SJSA1 (cell line): ENCODE measurements at places on chromosomes 5 and 9. TPM values are rescaled to one million over a fixed set of nuclear protein-coding genes. Genes with fewer than 3 reads are reported as not detected.

DNA sequence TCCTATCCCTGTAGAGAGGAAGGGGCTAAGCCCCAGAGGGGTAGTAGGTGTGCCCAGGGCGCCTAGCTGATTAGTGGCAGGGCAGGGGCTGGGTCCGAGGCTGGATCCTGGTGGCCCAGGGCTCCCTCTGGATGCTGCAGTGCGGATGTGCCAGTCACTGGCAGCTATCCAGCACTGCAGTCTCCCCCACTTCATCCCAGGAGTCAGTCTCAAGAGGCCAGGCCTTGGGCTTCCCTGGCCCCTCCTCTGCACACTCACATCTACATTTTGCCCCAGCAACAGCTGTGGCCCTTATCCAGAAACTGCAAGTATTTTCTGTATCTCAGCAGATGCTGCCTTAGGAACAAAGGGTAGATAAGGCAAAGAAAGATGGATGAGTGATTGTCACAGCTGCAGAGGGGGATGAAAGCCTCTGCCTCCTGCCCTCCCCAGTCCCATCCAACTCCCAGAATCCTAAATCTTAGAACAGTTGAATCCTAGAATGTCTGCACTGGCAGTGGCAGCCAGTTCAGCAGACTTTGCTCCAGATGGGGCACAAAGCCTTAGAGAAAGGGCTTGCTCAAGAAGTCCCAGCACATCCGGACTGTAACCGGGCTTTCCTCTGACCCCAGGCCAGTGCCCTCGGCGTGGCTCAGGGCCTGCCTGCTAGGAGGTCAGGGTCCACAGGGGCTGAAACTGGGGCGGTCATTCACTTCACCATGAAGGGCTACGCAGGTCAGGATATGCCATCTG lies 1.6 kb downstream of the ANXA6 start:
- peak; percentile 48 for DNase-seq

- no peak for DNase-seq
These were observed 98.5 kb downstream of the ARL15 start for GRCh38 chr5:54211912-54212311.

- DNase-seq, result peak; percentile 6
These were observed 22.9 kb downstream of the PSMB7 start for GRCh38 chr9:124392254-124392870.

Gene DMRT3
- not detected in 2 replicates for total RNA-seq

DNA sequence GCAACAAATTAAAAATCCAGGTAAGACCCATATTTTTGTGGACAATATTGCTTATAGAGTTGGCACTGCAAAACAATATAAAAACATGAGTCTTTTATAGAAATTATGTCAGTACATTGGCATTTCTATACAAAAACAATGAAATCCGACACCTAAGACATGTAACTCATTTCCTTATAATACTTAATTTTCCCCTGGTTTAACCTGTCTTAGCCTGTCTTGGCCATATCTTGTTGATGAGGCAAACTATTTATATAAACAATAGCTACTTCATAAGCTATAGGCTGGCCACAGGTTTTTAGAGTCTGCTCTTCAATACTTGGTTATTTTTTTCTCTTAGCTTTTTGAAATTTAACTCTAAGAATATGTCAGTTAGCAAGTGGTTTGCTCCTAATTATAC lies 44.7 kb upstream of the IZUMO3 start:
- DNase-seq, result no peak

GRCh38 chr5:168443950-168444700 lies 42.1 kb upstream of the RARS1 start:
- DNase-seq, result no peak

Gene CDHR2
- not detected in 2 replicates for total RNA-seq

Gene RFX3
- total RNA-seq, result 0.28 and 0.32 TPM in 2 replicates

Gene NUDT12
- 12.6 and 13.9 TPM in 2 replicates for total RNA-seq

Gene SRA1
- total RNA-seq, result 76.0 and 81.9 TPM in 2 replicates

Gene PCDHGC3
- total RNA-seq, result 45.5 and 57.8 TPM in 2 replicates

- DNase-seq, result no peak
These were observed 295.5 kb upstream of the SMC2 start for GRCh38 chr9:103798620-103799019.

DNA sequence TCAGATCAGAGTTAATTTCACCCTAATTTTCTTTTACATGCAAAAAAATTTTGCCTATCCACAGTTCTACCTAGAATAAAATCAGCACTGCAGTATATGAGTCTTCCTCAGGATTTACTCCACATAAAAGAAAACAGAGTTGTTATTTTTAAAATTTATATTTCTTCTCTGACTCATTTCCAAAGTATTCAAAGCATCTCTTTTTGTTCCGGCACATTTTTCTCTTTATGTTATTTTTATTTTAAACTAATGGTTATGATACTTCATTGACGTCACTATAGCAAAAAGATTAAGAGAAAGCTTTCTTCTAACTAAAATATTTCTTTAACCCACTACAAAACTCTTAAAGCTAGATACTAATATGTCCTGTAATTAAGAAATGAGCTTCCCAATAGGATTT lies 590.4 kb downstream of the PRELID2 start:
- DNase-seq, result peak; percentile 69

- no peak for DNase-seq
These were observed 68.5 kb downstream of the PTCD2 start for GRCh38 chr5:72388646-72389045.

DNA sequence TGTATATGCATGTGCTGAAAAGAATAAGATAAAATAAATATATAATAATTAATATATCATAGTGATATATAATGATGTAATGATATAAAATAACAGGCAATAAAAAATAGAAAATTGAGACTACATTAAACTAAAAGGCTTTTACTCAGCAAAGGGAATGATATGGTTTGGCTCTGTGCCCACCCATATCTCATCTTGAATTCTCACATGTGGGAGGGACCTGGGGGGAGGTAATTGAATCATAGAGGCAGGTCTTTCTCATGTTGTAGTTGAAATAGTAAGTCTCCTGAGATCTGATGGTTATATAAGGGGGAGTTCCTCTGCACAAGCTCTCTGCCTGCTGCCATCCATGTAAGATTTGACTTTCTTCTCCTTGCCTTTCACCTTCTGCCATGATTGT lies 1550.9 kb upstream of the CDH6 start:
- DNase-seq, result no peak

Gene PDGFRB
- 98.6 and 113 TPM in 2 replicates for total RNA-seq

Gene IFNA13
- not detected in 2 replicates for total RNA-seq

Gene SHOC1
- total RNA-seq, result not detected in 2 replicates

- DNase-seq, result no peak
These were observed 113.7 kb downstream of the RASEF start for GRCh38 chr9:82949203-82949602.

- no peak for DNase-seq
These were observed 2.1 kb downstream of the NIPSNAP3B start for GRCh38 chr9:104766025-104766424.

Gene TIMD4
- not detected in 2 replicates for total RNA-seq

- no peak for DNase-seq
These were observed 2.6 kb downstream of the TEX10 start for GRCh38 chr9:100350188-100350587.

- DNase-seq, result no peak
These were observed 90.7 kb downstream of the CACNA1B start for GRCh38 chr9:137968235-137968634.

GRCh38 chr9:99873531-99873930 lies 32.9 kb upstream of the STX17 start:
- DNase-seq, result peak; percentile 45

DNA sequence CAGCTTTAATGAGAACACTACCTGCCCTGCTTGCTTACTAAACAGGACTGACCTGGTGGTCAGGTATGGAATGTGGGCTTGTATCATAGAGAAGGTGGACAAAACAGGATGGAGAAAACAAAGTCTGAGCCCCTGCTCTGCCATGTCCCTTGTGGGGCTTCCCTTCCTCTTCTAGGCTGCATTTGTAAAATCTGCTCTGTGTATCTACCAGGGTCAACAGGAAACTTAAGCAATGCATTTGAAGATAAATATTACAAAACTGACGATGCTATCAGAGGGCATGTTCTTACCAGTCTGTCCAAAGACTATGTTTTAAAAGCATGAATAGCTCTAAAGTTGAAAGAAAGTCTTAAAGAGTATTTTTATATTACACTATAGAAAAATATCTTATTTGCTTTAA lies 228.7 kb downstream of the DCP2 start:
- no peak for DNase-seq

- no peak for DNase-seq
These were observed 75.6 kb downstream of the PSMB7 start for GRCh38 chr9:124339603-124340146.

- DNase-seq, result no peak
These were observed 84.8 kb downstream of the RAD23B start for GRCh38 chr9:107367727-107368502.

Gene DHX29
- 28.4 and 38.7 TPM in 2 replicates for total RNA-seq

DNA sequence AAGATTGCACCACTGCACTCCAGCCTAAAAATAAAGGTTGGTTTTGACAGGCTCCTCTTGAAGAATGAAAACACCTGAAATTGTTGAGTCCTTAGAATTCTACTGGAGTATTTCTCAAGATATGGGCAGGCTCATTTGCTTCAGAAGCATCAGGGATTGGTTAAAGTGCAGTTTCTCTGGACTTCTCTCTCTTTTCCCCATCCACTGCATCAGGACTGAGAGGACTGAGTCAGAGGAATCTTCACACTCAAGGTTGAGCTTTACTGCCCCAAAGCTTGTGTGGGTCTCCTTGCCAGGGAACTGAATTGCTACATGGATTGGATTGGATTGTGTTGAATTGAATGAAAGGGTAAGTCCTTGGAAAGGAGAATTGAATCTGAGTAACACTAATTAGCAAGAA lies 7.5 kb upstream of the CCDC69 start:
- no peak for DNase-seq

DNA sequence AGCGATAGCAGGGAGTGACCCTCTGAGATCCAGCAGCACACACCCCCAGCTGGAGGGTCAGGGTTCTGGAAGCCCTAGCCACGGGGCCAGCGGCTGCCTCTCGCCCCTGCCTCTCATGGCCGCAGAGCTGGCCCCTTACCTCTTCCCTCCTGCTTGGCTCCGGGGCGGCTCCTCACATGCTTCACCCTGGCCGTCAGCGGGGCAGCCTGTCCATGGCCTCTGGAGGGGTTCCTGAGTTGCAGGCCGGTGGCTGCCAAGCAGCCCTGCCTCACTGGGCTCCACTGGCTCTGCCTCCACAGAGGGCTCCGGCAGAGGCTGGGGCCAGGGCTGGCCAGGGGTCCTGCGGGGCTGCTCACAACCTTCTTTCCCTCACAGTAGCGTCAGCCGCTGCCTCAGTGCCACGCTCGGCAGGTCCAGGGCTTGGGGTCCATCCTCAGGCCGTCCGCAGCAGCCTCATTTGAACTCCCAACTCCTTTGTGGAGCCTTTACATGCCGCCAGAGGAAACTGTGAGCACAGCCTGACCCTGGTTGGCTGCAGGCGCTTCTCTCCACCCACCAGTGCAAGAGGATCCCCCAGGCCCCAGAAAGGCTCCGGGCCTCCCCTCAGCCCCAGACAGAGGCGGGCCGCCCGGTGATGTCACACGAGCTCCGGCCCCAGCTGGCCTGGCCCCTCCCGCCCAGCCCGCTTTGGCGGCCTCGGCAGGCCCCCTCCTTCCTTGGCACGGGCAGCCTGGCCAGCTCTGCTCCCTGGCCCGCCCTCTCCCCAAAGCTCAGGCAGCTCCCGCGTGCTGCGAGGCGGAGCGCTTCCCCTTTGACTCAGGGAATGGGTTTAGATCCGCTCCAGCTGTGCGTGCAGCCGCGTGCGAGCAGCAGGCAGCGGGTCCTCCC lies at the start of gene ANGPTL2:
Gene ANGPTL2 (minus strand): TSS at position 460 of the 888 bp plus-strand sequence. CDS start 13,904 bp downstream, outside the sequence.
- DNase-seq, result peak; percentile 69

DNA sequence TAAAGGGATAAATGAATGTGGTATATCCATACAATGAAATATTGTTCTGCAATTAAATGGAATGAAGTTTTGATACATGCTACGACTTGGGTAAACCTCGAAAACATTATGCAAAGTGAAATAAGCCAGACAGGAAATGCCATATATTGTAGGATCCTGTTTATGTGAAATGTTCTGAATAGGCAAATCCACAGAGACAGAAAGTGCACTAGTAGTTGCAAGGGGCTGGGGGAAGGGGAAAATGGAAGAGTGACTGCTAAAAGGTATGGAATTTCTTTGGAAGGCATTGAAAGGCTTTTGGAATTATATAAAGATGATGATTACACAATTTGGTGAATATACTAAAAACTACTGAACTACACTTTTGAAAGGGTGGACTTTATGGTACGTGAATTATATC lies 97.0 kb downstream of the FOXD1 start:
- DNase-seq, result no peak

Gene PCDHGA5
- 0.76 and 1.8 TPM in 2 replicates for total RNA-seq

GRCh38 chr9:87878989-87879511 lies 3.6 kb upstream of the SPATA31E1 start:
- DNase-seq, result peak; percentile 60

DNA sequence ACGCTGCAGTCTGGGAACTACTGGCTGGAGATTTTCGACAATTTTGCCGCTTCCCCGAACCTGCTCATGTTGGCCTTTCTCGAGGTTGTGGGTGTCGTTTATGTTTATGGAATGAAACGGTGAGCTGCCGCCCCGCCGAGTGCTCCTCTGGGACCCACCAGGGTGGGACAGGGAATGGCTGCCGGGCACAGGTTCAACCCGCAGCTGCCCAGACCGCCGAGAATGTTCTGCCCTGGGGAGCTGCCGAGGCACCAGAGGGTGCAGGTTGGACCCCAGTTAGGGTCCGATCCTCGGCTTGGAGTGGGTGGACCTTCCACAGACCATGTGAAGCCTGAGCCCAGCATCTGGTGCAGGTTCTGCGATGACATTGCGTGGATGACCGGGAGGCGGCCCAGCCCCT lies 19.1 kb downstream of the SLC6A18 start:
- no peak for DNase-seq

Gene SPATA31C1
- total RNA-seq, result not detected in 2 replicates

Gene TAS2R1
- not detected in 2 replicates for total RNA-seq

- DNase-seq, result no peak
These were observed 38.1 kb downstream of the FBXO10 start for GRCh38 chr9:37538099-37538498.

Gene DBH
- total RNA-seq, result not detected in 2 replicates

DNA sequence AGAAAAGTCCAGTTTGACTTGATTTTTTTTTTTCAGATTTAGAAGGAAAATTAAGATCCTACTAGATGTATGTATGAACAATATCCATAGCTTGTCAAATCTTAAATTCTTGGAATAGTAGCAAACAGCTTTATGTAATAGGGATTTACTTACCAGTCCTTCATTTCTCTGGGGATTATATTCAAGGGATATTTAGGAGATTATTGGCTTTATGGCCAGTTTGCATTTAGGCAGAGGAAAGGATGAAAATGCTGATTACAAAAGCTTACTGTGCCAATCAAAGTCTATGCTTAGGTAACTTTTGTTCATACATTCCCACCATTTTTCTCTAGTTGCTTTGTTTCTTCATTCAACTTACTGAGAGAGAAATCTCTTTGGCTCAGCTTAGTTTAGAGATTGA lies 47.9 kb downstream of the MAST4 start:
- DNase-seq, result no peak

GRCh38 chr9:128107468-128108268 lies 19.9 kb downstream of the PTGES2 start:
- no peak for DNase-seq
